ENCODE measurements at places on chromosomes 1 and 21. TPM values are rescaled to one million over a fixed set of nuclear protein-coding genes. Genes with fewer than 3 reads are reported as not detected.

DNA sequence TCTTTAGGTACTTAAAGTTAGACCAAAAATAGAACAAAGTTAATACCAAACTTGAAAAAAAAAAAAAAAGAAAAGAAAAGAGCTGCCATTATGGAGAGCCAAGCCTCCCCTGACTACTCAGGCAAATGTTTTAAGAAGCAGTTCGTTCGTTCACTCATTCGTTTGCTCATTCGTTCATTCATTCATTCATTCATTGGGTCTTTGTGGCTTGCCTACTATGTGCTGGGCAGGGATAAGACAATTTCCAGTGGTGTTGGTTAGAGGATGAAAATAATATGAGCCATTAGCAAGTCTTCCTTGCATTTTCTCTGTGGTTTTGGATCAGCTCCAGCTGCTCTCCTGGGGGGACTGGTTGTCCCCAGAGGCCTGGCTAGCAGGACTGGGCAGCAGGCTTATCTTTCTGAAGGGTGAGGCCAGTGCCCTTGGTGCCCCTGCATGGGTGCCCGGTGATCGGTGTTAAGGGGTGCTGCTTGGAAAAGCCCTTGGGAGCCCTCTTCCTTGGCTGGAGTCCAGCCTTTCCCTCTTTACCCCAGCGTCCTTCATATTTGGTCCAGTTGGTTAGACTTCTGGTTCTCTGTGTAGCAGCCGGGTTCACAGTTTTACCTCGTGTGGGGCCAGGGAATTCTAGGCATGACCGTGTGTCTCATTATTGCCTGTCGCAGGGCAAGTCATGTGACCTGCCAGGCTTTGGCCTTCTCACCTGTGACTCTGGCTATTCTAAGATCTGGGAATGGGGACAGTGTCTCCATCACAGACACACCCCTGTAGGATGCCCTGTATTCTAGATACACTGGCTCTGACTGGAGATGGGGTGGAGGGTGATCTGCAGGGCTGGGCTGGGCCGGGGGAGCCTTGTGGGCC lies 32.8 kb downstream of the LHX4 start:
- DNase-seq, result no peak

DNA sequence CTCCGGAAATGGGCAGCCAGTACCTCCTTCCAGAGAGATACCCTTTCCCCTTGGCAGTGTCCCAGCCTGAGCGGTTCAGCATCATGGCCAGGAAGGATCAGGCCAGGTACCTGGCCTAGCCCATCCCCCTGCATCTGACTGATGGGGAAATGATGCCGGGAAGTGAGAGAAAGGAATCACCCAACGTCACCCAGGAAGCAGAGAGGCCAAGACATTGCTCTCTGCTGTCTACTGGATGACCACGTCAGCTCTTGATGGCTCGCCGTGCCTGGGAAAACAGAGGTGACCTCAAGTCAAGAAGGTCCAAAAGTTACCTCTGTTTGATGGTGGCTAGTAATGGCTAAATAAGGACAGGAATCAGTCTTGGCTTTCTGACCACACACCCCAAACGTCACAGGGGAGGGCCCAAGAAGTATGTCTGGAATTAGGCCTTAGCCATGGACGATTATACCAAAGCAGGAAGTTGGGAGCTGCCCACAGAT lies 79.0 kb downstream of the MRPL37 start:
- peak; percentile 68 for DNase-seq

- no peak for DNase-seq
These were observed 8.8 kb upstream of the NLRP3 start for GRCh38 chr1:247407180-247407616.

- DNase-seq, result no peak
These were observed 45.5 kb downstream of the UTP25 start for GRCh38 chr1:209873067-209873799.

GRCh38 chr1:38242506-38242905 lies 195.9 kb upstream of the POU3F1 start:
- no peak for DNase-seq

GRCh38 chr21:16829532-16829931 lies 683.3 kb upstream of the CXADR start:
- no peak for DNase-seq

- DNase-seq, result no peak
These were observed 73.2 kb upstream of the CNIH3 start for GRCh38 chr1:224542783-224543440.

- no peak for DNase-seq
These were observed at the start of gene MAP3K7CL for GRCh38 chr21:29130270-29130969. TSS of gene MAP3K7CL (plus strand) at chr21:29130644. CDS start at chr21:29133345, 2,701 bp downstream.

DNA sequence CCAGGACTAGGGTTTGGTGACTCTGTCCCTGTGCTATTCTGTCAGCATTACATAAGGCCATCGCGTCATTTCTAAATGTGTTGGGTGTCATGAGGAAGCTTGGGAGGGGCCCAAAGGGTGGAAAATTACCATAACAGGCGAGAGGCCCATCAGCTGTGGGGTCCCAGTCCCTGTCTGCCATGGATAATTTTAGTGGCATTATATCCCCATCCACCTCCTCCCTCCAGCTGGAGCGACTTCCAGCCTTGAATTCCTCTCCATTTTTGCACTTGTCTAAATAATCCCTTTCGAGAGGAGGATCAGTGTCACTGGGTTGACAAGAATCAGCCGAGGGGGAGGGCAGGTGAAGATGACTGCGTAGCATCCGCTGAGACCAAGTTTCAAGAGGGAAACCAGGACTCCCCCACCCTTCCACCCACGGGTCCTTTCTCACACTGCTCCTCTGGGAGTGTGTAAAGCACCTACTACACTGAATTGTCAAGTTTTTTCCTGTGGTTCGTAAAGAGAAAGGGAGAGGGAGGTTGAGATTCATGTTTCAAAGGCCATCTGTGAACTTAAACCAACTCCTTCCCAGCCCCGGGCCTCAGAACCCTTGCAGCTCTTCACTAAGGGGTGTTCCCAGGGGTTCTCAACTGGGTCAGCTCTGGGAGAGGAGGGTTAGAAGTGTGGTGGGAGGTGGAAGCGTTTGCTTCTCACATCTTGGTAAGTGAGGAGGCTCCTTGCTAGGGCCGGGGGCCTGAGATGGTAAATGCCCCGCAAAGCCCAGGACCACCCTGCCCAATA lies 29.2 kb downstream of the VASH2 start:
- DNase-seq, result no peak

DNA sequence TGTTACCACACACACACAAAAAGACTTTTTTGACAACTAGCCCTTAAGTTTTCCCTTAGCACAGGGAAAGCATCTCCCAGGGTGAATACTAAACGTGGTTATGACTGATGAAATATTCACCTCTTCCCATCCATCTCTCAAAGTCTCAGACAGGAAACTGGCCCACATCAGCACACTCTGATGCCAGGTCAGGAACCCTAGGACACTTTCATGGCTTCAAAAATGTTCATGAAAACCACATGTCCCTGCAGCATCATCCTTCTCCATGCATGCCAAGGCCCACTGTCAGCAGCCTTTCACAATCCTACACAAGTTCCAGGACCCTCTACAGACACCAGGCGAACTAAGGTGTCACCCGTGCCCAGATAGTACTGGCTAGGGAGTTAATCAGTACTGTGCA lies 68.7 kb downstream of the DNTTIP2 start:
- no peak for DNase-seq

DNA sequence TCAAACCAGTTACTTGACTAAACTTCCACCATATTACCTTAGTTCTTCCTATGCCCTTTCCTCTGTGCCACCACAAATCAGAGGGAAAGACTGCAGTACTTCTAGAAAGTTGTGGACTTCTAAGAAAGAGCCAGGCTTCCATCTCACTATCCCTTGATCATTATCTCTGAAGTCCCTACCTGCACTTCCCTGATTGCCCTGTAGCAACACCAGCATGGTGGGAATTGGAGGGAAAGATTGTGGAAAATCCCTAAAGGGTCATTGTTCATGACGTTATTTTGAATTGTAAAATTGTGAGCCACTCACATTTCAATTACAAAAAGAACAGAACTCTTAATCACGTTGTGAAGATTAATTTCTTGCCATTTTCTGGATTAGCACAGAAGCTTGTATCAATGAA lies 23.4 kb upstream of the KIAA1614 start:
- DNase-seq, result no peak

- DNase-seq, result no peak
These were observed 10.8 kb downstream of the S1PR1 start for GRCh38 chr1:101247404-101248287.

DNA sequence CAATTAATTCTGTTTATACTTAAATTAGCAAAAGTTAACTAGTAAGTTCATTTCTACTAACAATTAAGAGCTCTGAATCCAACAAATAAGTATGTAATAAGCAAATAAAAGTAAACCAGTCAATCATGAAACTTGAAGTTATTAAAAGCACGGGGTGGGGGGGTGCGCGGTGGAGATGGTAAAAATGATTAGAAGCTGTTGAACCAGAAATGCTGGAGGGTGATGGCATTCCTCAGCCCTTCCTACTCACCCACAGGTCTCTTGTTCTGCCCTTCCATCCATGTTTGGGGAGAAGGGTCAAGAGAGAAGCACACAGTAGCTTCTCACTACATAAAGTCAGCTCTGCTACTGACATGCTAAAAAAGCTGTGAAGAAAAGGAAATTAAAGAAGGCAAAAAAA lies 63.5 kb downstream of the AKT3 start:
- DNase-seq, result no peak

DNA sequence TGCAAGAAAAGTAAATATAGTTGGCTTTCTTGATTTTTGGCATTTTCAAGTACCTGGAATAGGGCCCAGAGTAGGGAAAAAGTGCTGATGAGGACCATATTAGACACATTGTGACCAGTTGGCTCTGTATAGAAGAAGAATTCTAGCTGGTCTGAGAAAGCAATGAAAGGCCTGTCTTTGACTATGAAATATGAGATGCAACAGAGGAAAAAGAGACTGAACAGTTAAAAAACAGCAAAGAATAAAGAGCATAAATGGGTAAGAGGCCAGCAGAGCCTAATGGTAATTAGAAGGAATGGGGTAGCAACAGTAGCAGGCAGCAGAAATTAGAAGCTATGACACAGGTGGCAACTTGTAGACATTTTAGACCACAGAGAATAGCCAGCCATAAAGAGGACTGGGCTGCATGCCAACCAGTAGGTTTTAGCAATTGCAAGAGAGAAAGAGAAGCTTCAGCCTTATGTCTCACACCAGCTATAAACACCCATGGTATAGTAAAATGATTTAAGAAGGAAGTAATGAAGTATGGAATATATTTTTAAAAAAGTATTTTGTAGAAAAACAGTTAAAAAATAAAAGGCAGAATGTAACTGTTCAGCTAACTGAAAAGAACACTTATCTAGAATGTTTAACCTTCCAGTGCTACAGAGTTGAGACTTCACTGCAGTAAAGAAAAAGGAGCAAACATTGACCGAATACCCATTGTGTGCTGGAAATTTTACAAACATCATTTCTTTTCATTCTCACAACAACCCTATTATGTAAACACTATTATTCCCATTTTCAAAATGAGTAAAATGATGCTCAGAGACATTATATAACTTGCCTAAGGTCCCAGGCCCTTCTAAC lies 114.1 kb downstream of the LHX4 start:
- no peak for DNase-seq

GRCh38 chr1:7940745-7941436 lies at the start of gene TNFRSF9:
TSS of gene TNFRSF9 (minus strand) at chr1:7940839. CDS start at chr1:7939994, 845 bp downstream.
- DNase-seq, result no peak

DNA sequence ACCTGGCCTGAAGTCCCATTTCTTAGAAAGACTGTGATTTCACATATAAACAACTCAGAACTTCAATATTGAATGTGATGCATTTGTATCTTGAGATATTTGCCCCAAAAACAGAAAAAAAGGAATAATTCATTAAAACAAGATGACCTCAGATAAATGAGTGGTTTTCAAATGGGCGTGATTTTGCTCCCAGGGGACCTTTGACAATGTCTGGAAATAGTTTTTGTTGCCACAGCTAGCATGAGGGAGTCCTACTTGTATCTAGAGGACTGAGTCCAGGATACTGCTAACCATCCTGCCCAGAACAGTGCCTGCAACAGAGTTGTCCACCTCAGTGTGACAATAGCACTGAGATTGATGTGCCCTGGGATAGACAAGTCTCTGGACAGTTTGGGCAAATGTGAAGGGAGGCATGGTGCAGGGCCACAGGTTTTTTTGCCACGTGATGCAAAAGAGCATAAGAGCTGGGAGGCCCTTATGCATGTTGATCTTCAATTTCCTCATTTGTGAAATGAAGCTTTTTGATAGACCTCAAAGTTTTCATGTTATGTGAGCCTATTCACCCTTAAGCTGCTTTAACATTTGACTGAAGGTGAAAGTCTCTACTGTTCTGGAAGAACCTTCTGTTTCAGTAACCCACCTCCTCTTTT lies 46.2 kb downstream of the MAP3K7CL start:
- DNase-seq, result no peak

DNA sequence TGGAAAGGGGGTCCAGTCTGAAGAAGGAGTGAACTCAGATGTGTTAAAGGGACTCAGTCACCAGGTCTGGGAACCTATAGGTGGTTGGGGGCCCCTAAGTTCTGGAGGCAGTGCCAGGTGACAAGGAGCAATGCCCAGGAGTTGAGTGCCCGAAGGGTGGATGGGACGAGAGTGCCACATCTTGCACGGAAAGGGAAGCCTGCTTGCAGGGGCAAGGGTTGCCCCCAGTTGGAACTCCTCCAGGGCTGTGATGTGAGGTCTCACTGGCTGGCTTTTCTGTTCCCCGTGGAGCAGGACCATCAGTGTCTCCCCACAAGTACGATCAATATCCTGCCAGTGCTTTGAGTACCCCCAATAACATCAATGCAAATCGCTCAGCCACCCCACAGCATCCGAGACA lies 107.3 kb downstream of the TOMM20 start:
- DNase-seq, result no peak

DNA sequence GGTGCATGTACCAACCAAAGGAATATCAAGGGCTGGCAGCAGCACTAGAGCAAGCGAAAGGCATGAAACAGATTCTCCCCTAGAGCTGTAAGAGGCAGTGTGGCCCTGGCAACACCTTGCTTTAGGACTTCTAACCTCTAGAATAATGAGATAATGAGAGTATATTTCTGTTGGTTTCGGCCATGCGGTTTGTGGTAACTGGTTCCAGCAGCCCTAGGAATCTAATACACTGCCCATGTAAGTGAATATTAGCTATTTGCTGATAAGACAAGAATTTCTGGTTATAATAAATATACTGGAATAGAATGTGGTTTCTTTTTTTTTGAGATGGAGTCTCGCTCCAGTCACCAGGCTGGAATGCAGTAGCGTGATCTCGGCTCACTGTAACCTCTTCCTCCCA lies 199.4 kb downstream of the GABPA start:
- no peak for DNase-seq

GRCh38 chr1:235920596-235921375 lies 54.1 kb upstream of the LYST start:
- no peak for DNase-seq

GRCh38 chr1:51253691-51254090 lies 17.6 kb downstream of the RNF11 start:
- DNase-seq, result no peak

Gene FMO1
- not detected for total RNA-seq

Gene CACNA1S
- total RNA-seq, result not detected

Gene DNM3
- total RNA-seq, result 0.40 TPM

Gene ECE1
- 58.0 TPM for total RNA-seq

Gene PDC
- not detected for total RNA-seq

Gene UBL4B
- not detected for total RNA-seq

Gene TRIM63
- 0.20 TPM for total RNA-seq

Gene NUP210L
- total RNA-seq, result 0.10 TPM

Gene KRTAP12-2
- not detected for total RNA-seq
